ENCODE measurements at places on chromosomes 7 and 10.
A peak's percentile ranks its signal among the peaks of the same experiment; 100 is the strongest.

DNA sequence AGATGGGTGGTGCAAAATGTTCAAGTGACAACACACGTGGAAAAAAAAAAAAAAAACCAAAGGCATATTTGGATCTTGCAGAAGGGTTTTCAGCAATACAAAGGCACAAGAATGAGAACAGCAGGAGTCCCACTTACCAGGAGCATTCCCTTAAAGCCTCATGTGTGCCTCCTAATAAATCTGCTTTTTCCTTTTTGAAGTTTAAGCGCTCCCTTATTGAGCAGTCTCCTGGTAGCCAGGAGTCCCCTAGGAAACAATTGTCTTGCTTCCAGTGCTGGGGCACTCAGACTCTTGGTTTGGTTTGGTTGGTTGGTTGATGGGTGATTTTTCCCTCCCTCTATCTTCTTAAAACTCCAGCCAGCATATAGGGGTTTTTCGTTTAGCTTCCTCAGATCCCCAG is 321.8 kb upstream of the NFE2L3 start:
- DNase-seq = no peak

DNA sequence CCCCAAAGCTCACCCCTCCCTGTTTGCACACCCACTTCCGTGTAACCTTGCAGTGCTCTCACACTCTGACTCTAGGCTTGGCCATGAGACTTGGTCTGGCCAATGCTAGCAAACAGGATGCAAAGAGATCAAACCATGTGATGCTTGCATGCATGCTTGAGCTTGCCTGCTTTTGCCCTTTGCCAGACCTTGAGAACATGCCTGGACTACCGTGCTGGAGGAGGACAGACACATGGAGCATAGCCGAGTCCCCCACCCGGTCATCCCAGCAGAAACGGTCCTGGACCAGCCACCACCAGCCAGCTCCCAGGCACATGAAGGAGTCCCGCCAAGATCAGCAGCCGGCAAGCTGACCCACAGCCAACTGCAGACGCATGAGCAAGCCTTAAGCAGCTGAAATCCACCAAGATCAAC is 23.4 kb downstream of the PYROXD2 start:
- no peak for DNase-seq

GRCh38 chr7:123724817-123725253 is 24.0 kb downstream of the WASL start:
- peak; percentile 61 for DNase-seq

- DNase-seq = no peak
Measured at GRCh38 chr7:139626817-139627216, 103.3 kb downstream of the CLEC2L start.

DNA sequence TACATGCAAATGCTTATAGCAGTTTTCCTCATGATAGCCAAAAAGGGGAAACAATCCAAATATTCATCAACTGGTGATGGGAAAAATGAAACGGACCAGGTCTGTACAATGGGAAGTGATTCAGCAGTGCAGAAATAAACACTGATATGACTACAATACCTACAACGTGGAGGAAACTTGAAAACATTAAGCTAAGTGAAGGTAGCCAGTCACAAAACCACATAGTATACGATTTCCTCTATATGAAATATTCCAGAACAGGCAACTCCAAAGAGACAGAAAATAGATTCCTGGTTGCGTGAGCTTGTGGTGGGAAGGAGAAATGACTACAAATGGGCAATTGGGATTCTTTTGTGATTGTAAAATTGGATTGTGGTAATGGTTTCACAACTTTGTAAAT is 263.1 kb upstream of the PITRM1 start:
- no peak for DNase-seq

DNA sequence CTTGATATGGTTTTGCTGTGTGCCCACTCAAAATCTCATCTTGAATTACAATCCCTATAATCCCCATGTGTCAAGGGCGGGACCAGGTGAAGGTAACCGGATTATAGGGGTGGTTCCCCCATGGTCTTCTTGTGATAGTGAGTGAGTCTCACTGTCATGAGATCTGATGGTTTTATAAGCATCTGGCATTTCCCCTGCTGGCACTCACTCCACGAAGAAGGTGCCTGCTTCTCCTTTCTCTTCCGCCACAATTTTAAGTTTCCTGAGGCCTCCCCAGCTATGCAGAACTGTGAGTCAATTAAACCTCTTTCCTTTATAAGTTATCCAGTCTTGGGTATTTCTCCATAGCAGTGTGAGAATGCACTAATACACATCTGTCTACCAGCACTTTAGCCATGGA is 109.5 kb upstream of the SDK1 start:
- no peak for DNase-seq

GRCh38 chr10:120689777-120690529 is 161.2 kb upstream of the WDR11 start:
- DNase-seq = no peak

DNA sequence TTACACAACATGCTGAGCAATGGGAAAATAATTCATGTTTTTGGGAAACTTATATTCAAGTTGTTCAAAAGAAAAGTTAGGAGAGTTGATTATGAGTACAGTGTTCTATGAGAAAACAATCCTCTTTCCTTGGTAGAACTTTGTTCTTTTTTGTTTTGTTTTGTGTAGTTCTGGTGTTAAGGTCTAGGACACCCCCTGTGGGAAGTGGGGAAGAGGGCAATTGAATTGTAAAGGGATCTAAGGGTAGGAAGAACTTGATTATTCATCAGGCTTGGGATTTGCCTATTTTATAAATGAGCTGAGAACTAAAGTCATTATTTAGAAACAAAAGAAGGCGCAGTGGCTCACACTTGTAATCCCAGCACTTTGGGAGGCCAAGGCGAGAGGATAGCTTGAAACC is 25.9 kb upstream of the CDK13 start:
- DNase-seq = no peak

DNA sequence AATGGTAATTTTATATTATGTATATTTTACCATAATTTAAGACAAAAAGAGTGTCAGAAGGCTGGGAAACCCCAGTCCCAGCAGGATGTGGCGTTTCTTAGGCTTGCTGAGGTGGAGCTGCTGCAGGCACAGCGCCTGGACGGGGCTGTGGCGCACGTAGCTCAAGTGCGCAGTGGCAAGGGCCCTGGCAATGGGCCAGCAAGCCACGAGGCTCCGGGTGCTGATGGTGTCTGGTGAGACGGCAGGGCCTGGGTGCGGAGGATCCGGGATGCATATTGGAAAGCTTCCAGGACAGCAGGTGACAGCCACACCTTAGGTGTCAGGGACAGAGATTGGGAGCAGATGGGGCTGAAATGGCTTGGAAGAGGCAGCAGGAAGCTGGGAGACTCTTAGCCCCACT is 37.2 kb downstream of the CLEC2L start:
- DNase-seq = no peak

GRCh38 chr7:7080802-7081201 is 101.5 kb upstream of the C1GALT1 start:
- DNase-seq = no peak

GRCh38 chr7:37284805-37285231 is 163.8 kb downstream of the ELMO1 start:
- DNase-seq = peak; percentile 47

DNA sequence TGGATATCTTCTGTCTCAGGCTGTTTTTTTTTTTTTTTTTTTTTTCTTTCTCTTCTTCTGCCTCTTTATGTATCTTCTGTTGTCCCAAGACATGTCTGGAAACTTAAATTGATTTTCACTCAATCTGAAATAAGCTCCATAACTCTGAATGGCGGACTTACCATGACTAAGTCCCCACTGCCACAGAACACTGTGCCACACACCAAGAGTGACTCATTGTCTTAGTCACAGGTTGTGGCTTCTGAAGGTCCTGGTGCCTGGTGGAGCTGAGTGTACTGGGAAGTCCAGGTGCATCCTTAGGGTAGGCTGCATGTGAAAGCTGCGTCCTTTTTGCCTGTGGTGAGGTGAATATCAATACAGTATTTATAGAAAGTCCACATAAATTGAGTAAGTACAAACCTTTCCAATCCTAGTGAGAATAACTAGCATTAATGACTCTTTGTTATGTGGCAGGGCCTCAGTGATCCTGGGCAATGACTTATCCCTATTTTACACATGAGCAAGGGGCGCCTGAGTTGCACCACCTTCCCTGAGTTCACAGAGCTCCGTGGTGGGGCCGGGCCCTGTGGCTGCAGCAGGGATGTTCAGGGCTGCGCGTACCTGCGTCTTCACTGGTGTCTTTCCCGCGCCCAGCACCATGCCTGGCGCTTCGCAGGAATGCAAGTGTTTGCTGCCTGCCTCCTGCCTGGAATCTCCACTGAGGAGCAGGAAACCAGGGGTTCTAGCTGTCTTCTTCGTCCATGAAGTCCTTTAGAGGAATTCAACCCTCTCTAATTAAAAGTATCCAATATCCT is 4.3 kb downstream of the PFKP start:
- no peak for DNase-seq

DNA sequence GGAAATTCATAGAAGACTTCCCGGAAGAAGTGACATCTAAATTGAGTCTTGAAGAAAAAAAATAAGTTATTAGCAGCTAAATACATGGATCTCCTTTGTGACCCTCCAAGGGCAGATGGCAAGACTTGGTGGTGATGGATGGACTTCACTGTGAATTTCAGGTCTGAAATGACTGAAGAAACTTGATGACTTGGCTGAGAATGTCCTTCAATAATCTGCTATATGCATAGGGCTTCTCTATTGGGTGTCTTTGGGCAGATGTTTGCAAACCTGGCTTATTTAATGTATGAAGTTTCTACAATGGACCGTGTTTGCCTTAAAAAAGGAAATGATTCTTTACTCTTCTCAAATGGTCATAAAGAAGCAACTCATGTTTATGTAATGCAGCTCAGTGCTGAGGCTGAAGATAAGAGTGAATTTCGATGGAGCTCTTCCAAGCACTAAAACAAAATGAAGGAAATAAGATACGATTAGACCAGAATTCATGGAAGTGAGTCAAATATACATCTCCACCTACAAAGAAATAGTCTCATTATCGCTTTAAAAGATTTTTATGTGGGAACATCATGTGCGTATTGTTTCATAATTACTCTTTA is 116.6 kb upstream of the WDR11 start:
- DNase-seq = no peak

- no peak for DNase-seq
Measured at GRCh38 chr10:133159950-133160825, at the start of gene KNDC1. TSS of gene KNDC1 (plus strand) at chr10:133160219. CDS start at chr10:133160468, 249 bp downstream.

- DNase-seq = no peak
Measured at GRCh38 chr7:46682836-46683624, 762.0 kb upstream of the IGFBP3 start.

DNA sequence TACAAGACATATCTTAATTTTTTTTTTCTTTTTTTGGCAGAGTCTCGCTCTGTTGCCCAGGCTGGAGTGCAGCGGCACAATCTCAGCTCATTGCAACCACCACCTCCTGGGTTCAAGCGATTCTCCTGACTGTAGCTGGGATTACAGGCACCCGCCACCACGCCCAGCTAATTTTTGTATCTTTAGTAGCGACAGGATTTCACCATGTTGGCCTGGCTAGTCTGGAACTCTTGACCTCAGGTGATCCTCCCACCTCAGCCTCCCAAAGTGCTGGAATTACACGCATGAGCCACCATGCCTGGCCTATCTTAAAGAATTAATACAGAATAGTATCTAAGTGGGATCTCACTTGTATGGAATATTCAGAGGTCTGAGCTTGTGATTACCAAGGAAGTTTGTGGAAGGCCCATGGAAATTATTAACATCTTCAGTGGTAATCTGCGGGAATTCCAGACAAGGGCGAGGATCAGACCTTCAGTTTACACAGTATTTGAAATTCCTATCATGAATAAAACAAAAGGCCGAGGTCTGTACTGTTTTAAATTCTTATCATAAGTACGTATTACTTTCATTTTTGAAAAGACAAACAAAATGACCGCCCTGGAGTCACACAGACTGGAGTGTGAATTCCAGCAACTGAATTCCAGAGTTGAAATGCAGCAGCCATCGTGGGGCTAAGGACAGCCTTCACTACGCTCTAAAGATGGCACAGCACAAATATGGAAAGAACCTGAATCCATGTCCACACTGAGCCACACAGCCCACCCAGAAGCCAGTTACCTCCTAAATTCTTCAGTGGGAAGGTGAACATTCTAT is 16.7 kb downstream of the GPRIN2 start:
- no peak for DNase-seq

GRCh38 chr7:128679920-128680319 is 7.8 kb downstream of the GARIN1A start:
- no peak for DNase-seq

DNA sequence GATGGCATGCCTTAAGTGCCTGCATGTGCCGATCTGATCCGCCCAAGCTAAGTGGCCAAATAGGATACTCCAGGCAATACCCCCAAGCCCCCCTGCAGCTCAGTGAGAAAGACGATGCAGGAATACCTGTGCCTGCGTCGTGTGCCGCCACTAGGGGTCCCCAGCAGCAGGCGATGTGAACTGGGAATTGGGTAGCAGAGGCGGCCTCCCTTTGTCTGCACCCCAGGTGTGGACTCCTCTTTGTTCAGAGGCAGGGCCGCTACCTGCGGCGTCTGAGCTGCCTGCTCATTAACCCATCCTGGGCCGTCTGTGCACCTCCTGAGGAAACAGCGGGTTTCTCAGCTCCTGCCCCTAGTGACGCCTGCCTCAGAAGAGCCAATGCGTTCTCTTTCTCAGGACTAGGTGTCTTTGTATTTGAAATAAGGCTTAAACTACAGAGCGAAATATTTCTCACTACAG is 4.8 kb upstream of the CHN2 start:
- DNase-seq = peak; percentile 79

DNA sequence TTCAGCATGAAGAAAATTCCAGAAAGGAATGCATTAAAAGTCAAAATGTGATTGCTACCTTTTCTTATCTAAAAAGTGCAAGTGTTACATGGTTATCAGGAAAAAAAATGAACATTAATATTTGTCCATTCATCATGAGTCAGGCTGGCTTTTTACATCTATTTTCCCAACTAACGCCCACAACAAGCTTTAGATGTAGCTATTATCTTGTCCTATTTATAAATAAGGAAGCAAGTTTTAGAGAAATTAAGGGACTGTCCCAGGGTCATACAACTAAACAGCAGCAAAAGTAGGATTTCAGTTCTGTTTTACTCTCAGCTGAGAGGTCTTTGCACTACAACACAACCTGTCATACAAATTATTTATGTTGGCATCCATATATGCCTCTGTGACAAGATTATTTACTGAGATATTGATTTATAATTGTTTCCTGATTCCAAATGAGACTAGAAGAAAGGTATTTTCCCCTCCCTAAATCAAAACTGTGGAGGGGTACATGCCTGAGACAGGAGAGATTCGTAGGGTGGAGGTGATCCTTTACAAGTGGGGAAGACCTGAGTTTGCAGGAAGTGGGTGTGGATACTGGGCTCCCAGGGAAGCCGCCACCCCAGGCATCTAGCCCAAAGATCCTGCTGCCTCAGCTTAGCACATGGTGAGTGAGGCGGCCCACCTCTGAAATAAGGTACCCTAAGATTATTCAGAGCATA is 57.2 kb upstream of the ARID5B start:
- DNase-seq = no peak

- no peak for DNase-seq
Measured at GRCh38 chr7:15560968-15561367, 847 bp downstream of the AGMO start.

DNA sequence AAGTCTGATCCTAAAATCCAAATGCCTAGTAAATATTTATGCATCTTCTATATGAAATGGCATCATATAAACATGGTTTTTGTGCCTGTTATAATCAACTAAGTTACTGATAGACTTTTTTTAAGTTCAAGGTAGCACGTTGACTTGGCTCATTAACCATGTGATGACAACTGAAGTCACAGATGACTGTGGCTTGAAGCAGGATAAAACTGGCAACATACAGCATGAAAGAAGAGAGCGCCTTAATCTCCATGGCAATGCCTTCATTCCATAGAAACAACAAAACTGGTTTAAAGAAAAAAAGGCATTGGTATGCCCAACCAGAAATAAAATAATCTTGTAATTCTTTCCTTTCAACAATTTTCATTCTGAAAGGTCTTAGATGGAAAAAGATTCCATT is 188.9 kb upstream of the CDK1 start:
- no peak for DNase-seq

- DNase-seq = peak; percentile 59
Measured at GRCh38 chr10:14536241-14537213, 205.8 kb upstream of the FRMD4A start.
